ENCODE measurements at places on chromosomes 11 and 22. TPM values are rescaled to one million over a fixed set of nuclear protein-coding genes. Genes with fewer than 3 reads are reported as not detected.

DNA sequence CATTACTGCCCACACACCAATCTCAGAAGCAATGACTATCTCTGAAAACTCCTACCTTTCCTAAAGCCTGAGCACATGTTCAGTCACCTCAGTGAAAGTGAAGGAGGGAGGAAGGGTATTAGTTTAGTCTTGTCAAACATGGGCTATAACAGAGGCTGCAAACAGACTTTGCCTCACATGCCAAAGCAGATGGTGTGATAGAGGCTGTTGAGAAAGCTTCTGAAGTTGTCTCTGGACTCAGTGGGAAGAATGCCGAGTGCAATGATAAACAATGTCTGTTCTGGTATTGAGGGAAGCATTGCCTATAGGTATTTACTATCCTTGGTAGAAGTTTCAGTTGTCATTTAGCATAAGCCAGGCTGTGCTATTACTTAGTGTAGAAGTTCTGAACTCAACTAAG, 314.5 kb upstream of the CCDC90B start:
- no peak overlapping the region for H3K4me3 ChIP-seq
- no peak for DNase-seq
- no peaks in the 10 kb centered on the region for H3K36me3 ChIP-seq
- H3K27ac ChIP-seq: no peak overlapping the region
- no peaks in the 10 kb centered on the region for H3K27me3 ChIP-seq

DNA sequence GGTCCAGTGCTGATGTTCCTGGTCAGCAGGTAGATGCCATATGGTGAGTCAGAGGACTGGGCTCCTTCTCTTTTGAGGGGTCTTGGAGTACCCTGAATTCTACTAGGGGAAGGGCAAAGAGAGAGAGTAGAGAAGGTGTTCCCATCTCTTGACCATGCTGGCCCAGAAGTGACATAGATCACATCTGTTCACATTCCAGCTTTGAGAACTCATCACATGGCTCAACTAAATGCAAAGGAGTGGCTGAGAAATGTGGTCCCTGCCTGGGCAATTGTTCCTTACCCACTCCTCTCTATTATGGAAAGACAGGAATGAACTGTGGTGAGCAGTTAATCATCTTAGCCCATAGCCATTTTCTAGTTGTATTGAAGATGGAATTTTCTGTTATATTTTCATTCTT, 105.4 kb upstream of the TIMP3 start:
- peaks cover 4% of the 10 kb centered on the region for H3K36me3 ChIP-seq
- no peaks in the 10 kb centered on the region for H3K4me1 ChIP-seq
- H3K27ac ChIP-seq: no peak overlapping the region

DNA sequence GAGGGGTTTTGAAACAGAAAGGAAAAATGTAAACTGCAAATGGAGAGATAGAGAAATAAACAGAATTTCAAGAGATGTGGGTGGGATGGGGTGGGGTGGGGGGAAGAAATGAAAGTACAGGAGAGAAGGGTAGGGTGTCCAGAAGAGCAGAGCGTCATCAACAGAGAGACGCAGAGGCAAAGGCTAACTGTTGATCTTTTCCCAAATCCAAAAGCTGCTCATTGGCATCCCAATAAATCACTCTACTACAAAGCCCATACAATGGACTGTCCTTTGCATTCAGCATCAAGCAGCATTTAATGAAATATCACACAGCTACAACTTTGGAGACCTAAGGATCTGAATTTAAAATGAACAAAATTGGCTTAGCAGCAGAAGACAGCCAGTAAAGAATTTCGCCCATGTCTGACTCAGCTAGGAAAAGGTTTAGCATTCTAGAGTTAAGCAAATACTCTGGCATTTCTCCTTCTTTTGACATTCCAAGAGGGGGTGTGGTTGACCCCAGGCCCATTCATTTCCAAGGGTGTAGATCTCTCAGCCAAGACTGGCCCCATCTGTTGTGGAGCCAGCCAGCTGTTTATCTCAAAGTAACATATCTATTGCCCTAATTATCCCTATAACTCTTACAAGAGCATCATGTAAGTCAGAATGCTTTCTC, 1.5 kb downstream of the RAB30 start:
- no peak overlapping the region for H3K4me3 ChIP-seq
- H3K27ac ChIP-seq: no peak overlapping the region
- H3K27me3 ChIP-seq: no peaks in the 10 kb centered on the region
- peaks cover 16% of the 10 kb centered on the region for H3K36me3 ChIP-seq
- DNase-seq: no peak
- H3K4me1 ChIP-seq: peaks cover 21% of the 10 kb centered on the region

- peak; percentile 25 for DNase-seq
- H3K4me3 ChIP-seq: no peak overlapping the region
- no peak overlapping the region for H3K27ac ChIP-seq
- no peaks in the 10 kb centered on the region for H3K4me1 ChIP-seq
Observed at GRCh38 chr22:42343531-42344081, 73.2 kb upstream of the TCF20 start.

- no peaks in the 10 kb centered on the region for H3K4me1 ChIP-seq
- no peaks in the 10 kb centered on the region for H3K27me3 ChIP-seq
- H3K36me3 ChIP-seq: no peaks in the 10 kb centered on the region
- DNase-seq: no peak
Observed at GRCh38 chr11:80748207-80748925, 1307.5 kb upstream of the TENM4 start.

- H3K27me3 ChIP-seq: no peaks in the 10 kb centered on the region
- peaks cover 20% of the 10 kb centered on the region for H3K4me1 ChIP-seq
- no peak overlapping the region for H3K4me3 ChIP-seq
Observed at GRCh38 chr11:110251836-110252235, 44.6 kb downstream of the RDX start.

GRCh38 chr11:33923626-33924025, 31.8 kb upstream of the LMO2 start:
- no peak overlapping the region for H3K27ac ChIP-seq
- H3K4me1 ChIP-seq: peaks cover 11% of the 10 kb centered on the region
- H3K36me3 ChIP-seq: no peaks in the 10 kb centered on the region
- no peak for DNase-seq
- peaks cover 66% of the 10 kb centered on the region for H3K27me3 ChIP-seq

DNA sequence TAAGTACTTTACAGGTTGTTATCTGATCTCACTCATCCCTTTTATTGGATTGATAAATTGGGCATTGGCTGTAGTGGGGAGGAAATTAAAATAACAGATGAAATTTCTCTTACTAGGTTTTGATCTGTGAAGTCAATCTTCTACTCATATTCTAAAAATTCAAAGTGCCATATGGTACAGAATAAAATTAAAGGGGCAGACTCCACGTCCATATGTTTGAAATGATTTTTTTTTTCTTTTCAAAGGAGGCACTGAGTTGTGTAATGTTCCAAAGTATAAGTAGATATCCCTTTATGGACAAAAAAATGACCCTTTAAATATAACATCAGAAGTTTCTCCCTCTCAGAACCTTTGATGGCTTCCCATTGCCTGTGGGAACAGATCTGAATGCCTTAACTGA, 207.4 kb downstream of the DBX1 start:
- H3K36me3 ChIP-seq: no peaks in the 10 kb centered on the region
- peaks cover 32% of the 10 kb centered on the region for H3K4me1 ChIP-seq
- H3K27ac ChIP-seq: no peak overlapping the region
- DNase-seq: no peak

GRCh38 chr11:114773541-114774338, 95.4 kb downstream of the NXPE2 start:
- no peak overlapping the region for H3K4me3 ChIP-seq
- DNase-seq: no peak
- H3K36me3 ChIP-seq: no peaks in the 10 kb centered on the region
- peaks cover 27% of the 10 kb centered on the region for H3K27me3 ChIP-seq

GRCh38 chr11:11980841-11981308, 27.6 kb downstream of the DKK3 start:
- no peak for DNase-seq
- no peaks in the 10 kb centered on the region for H3K36me3 ChIP-seq
- no peak overlapping the region for H3K4me3 ChIP-seq
- H3K27ac ChIP-seq: no peak overlapping the region

DNA sequence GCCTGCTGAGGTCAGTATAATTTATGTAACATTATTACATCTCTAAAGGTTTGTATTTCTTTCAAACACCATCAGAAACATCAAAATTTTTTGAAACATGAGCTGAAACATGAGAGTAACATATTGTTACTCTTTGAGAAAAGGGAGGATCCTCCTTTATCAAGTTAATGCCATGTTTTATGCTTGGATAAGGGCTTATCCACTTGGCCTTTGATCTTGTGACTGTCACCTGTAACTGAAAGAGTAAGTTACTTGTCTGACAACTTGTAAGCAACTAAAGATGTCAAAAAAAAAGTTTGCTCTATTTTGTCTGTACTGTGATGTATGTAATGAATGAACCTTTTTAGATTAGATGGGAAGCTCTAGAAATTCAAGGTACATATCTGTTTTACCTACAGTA, 59.6 kb downstream of the FAR1 start:
- no peak overlapping the region for H3K4me3 ChIP-seq
- H3K36me3 ChIP-seq: peaks cover 21% of the 10 kb centered on the region
- no peaks in the 10 kb centered on the region for H3K4me1 ChIP-seq
- no peak for DNase-seq
- no peak overlapping the region for H3K27ac ChIP-seq

DNA sequence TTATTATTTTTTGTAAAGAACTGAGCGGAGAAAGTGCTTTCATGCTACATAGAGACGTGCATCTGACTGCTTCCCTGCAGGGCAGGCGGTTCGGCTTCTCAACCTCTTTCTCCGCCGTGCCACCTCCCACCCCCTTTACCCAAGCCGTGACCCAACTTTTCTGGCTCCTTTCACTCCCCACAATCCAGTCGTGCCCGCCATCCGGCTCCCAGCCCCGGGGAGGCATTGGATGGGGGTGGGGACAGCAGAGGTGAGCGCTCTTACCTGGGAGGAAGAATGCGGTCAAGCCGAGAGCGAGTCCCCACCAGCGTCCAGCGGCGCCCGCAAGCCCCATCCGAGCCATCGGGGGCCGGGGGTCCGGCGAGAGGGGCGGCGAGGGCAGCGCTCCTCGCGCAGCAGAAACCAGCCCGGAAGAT, 781 bp downstream of the NECTIN1 start:
- H3K27me3 ChIP-seq: peaks cover 41% of the 10 kb centered on the region
- peaks cover 11% of the 10 kb centered on the region for H3K4me1 ChIP-seq
- H3K36me3 ChIP-seq: no peaks in the 10 kb centered on the region
- DNase-seq: peak; percentile 17
- no peak overlapping the region for H3K27ac ChIP-seq
- peak overlapping the region; percentile 88 for H3K4me3 ChIP-seq

GRCh38 chr11:69855421-69855820, 36.2 kb upstream of the FGF3 start:
- H3K36me3 ChIP-seq: no peaks in the 10 kb centered on the region
- H3K27ac ChIP-seq: no peak overlapping the region
- peaks cover 17% of the 10 kb centered on the region for H3K27me3 ChIP-seq
- no peak overlapping the region for H3K4me3 ChIP-seq

DNA sequence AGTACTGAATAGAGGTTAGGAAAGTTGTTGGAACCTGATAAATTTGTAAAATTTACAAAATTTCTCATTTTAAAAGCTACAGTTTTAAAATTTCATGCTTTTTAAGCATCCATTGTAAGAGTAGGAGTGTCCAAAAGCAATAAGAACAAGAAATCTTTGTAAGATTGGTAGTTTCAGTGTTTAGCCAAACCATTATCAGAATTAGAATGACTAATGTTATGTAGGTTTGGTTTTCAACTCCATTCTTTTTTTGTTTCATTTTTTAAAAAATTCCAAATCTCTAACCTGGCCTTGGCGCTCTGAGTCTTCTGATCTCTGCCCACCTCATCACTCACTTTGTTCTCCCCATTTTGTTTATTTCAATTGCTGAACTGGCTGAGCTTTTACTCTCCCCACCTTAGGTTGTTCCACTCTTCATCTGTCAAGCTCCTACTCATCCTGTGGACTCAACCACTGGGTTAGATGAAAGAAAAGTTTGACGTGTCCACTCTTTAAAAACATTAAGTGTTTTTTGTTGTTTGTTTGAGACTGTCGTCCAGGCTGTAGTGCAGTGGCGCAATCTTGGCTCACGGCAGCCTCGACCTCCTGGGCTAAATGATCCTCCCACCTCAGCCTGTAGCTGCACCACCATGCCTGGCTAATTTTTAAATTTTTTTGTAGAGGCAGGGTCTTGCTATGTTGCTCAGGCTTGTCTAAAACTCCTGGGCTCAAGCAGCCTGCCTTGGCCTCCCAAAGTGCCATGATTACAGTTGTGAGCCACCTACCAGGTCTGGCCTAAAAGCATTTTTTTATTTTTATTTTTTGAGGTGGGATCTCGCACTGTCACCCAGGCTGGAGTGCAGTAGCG, 14.0 kb downstream of the EP300 start:
- no peak for DNase-seq
- peaks cover 64% of the 10 kb centered on the region for H3K4me1 ChIP-seq
- H3K36me3 ChIP-seq: peaks cover 27% of the 10 kb centered on the region
- peak overlapping the region; percentile 49 for H3K27ac ChIP-seq
- peak overlapping the region; percentile 42 for H3K4me3 ChIP-seq
- no peaks in the 10 kb centered on the region for H3K27me3 ChIP-seq

- H3K36me3 ChIP-seq: peaks cover 29% of the 10 kb centered on the region
- H3K27me3 ChIP-seq: no peaks in the 10 kb centered on the region
- DNase-seq: peak; percentile 14
Observed at GRCh38 chr22:28792491-28793383, 7.6 kb downstream of the XBP1 start.

DNA sequence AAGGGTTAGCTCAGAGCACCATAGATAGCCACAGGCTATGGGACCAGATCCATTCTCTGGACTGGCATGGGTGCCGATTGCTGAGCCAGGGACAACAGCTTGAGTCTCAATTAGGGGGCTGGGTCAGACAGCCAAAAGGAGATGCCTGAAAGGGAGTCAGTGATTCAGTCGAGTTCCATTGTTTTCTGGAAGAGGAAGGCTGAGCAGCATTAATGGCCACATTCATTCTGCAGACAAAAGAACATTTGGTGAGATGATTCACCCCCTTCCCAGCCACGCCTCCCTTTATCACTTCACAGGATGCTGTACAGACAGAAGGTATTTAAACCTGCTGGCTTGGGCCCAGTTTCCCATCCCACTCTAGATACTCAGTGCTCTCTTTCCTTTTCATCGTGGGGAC, 131.9 kb downstream of the ADAMTS15 start:
- peaks cover 6% of the 10 kb centered on the region for H3K27me3 ChIP-seq
- no peak for DNase-seq
- no peak overlapping the region for H3K4me3 ChIP-seq
- no peaks in the 10 kb centered on the region for H3K4me1 ChIP-seq
- H3K27ac ChIP-seq: no peak overlapping the region

DNA sequence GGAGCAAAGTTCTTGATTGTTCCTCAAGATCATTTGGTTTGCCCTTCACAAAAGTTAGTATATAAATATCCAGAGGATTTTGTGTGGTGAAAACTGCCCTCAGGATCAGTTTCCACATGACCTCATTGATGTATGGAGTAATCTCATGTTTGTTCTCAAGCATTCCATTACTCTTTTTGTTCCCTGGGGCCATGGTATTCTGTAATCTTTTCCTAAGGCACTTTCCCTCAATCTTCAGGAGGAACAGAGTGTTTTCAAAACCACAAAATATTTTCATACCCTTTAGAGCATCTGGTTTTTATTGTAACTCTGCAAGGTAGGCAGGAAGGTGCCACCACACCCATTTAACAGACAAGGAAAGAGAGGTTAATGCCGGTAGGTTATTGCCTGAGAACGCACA, 99.6 kb downstream of the FAM181B start:
- H3K4me1 ChIP-seq: no peaks in the 10 kb centered on the region
- DNase-seq: no peak

The DBX1 gene
- total RNA-seq: not detected

The IFITM10 gene
- total RNA-seq: 1.5 TPM

The OR52A1 gene
- not detected for total RNA-seq

The BCR gene
- total RNA-seq: 40.3 TPM

The PATE2 gene
- 0.14 TPM for total RNA-seq

The KCNJ5 gene
- not detected for total RNA-seq

The SPON1 gene
- total RNA-seq: 0.12 TPM

Measured in activated T-cell treated with anti-CD3 and anti-CD28 coated beads, Interleukin-2, amount 50 U/mL, for 72 hours (primary cell).